ENCODE measurements at places on chromosomes 1 and 21.

DNA sequence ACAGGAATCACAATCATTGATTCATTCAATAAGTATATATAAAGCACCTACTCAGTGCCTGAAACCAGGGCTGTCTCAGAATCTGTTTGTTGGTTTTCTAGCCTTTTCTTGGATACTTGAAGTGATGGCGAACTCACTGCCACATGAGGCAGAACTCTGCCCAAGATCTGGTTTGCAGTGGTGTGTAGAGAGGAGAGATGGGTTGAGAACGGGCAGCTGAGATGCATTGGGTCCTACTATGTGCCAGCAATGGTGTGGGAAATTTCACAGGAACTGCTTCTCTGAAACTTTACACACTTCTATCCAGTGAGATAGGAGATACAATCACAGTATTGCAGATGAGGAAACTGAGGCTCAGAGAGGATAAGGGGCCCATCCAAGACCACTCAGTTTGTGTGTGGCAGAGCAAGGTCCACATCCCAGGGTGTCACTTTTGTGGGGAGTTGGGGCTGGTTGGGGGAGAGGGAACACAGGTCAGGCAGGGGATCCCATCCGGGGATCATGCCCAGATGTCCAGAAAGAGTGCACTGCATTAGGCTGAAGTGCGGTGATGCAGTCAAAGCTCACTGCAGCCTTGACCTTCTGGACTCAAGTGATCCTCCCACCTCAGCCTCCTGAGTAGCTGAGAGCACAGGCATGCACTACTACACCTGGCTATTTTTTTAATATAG lies 83.7 kb upstream of the IFFO2 start:
- peak; percentile 4 for DNase-seq

GRCh38 chr1:203178083-203178482 lies 2.5 kb upstream of the MYBPH start:
- no peak for DNase-seq

- no peak for DNase-seq
Observed at GRCh38 chr1:226248091-226248490, 24.6 kb downstream of the MIXL1 start.

DNA sequence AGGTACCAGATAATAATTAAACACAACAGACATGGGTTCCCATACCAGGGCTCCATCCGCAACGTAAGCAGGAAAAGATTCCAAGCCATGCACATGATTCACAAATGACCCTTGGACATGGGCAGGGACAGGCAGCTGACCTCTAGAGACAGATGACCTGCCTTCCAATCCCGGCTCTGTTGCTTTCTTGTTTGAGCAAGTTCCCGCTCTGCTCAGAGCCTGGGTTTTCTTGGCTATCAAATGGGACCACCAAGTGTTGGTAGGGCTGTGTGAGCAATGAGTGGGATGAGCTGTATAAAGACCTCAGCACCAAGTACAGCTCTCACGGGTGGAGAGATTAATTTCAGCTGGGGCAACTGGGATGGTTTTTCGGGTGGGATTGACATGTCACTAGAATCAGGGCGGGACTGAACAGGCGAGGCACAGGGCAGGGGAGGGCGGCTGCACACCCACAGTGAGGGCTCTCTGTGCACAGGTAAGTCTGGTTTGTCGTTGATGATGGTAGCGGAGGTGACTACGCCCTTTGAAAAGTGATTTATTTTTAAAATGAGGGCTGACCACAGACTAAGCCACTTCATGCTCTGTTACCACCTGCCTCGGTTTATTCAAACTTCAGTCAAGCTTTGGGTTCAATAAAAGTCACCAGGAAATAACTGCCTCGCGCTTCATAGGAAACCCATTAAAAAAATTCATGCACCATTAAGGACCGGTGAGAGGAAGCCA lies 57.5 kb upstream of the IFFO2 start:
- no peak for DNase-seq

- DNase-seq = no peak
Observed at GRCh38 chr1:61926597-61926996, 184.3 kb downstream of the PATJ start.

DNA sequence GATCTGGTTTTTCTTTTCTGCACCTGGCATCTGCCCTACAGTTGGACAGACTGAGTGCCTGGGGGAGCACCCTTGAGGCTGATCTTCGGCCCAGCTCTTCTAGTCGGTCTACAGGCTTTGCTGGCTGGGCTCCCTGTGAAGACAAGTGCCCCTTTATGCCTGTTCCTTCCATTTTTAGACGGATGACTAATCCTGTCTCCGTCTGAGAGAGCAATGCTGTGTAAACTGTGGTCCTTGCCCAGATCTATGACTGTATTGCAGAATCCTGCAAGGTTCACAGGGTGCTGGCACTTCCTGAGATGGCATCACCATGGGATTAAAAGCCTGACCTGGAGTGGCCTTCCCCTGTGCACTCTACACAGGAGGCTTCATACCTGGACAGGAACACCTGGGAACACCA lies 47.6 kb upstream of the SAMD13 start:
- DNase-seq = no peak

DNA sequence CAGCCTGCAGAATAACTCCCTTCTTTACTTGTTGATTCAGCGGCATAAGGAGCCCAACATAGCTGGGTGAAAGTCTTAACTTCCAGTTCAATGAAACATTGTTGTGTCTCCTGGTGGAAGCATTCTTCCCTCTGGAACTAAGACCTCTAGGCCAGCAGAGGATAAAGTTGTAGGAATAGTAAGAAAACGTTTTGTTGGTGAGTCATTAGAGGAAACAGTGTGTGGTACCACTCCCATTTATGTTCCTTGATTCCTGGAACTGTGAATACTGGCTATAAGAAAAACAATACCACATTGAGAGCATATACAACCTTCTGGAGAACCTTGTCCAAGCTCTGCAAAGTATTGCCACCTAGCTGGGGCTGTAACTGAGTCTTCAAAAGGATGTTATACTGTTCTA lies 737.4 kb upstream of the ZP4 start:
- no peak for DNase-seq

DNA sequence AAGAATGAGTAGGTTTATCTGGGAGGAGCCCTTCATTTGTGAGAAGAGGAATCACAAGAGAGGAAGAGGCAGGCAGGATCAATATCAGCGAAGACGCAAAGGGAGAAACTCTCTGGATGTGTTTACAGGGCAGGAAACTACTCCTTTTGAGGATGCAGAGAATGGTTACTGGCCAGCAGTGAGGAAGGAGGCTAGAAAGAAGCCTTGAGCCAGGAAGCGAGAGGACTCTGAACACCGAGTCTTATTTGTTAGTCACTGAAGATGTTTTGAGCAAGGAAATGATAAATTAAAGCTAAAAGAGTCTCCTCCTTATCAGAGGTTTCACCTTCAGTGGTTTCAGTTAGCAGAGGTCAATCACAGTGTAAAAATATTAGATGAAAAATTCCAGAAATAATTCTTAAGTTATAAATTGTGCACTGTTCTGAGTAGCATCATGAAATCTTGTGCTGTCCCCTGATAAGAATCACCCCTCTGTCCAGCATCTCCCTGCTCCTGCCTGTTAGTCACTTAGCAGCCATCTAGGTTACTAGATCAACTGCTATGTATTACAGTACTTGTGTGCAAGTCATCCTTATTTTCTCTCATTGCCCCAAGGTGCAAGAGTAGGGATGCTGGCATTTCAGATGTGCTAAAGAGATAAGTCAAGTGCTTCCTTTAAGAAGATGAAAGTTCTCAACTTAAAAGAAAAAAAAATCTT lies 43.5 kb downstream of the WLS start:
- DNase-seq = no peak

- peak; percentile 36 for DNase-seq
Observed at GRCh38 chr1:1782399-1783221, 4.3 kb upstream of the NADK start.

- DNase-seq = peak; percentile 42
Observed at GRCh38 chr1:185281245-185281644, 35.8 kb downstream of the IVNS1ABP start.

- DNase-seq = no peak
Observed at GRCh38 chr1:205109711-205110110, 12.1 kb downstream of the RBBP5 start.
